Osteocyte (in vitro differentiated cells): ENCODE measurements at places on chromosomes 2 and 18. TPM values are rescaled to one million over a fixed set of nuclear protein-coding genes. Genes with fewer than 3 reads are reported as not detected.

- H3K4me3 ChIP-seq, result no peak overlapping the region
- no peak overlapping the region for H3K27ac ChIP-seq
- peaks cover 16% of the 10 kb centered on the region for H3K4me1 ChIP-seq
- no peak for DNase-seq
- H3K27me3 ChIP-seq, result no peaks in the 10 kb centered on the region
Observed at GRCh38 chr18:55650363-55650870, 62.4 kb upstream of the TCF4 start.

- H3K27me3 ChIP-seq, result peaks cover 2% of the 10 kb centered on the region
- no peaks in the 10 kb centered on the region for H3K36me3 ChIP-seq
- H3K27ac ChIP-seq, result peak overlapping the region; percentile 77
Observed at GRCh38 chr2:104378853-104379374, 475.0 kb upstream of the POU3F3 start.

- DNase-seq, result no peak
- H3K4me3 ChIP-seq, result no peak overlapping the region
- no peaks in the 10 kb centered on the region for H3K4me1 ChIP-seq
- no peaks in the 10 kb centered on the region for H3K36me3 ChIP-seq
- peaks cover 8% of the 10 kb centered on the region for H3K27me3 ChIP-seq
- H3K27ac ChIP-seq, result no peak overlapping the region
Observed at GRCh38 chr2:15866563-15867193, 73.7 kb upstream of the MYCN start.

DNA sequence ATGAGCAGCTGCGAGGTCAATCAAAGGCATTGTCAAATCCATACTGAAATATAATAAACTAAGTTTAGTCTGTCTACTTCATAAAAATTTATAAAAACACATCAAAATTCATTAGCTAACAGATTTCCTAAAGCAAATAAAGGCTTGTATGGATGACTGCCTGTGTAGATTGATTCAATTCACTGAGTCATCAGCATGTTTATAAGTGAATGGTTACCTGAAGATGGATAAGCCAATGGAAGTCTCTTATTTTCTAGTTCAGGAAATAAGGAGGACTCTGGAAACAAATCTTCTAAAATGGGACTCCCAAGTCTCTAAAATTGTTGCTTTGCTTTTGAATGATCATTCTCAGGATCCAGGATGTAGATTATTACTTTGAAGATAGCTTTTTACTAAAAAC is 57.0 kb upstream of the HNRNPA3 start:
- H3K36me3 ChIP-seq, result no peaks in the 10 kb centered on the region
- no peak overlapping the region for H3K4me3 ChIP-seq
- H3K27ac ChIP-seq, result no peak overlapping the region
- H3K4me1 ChIP-seq, result no peaks in the 10 kb centered on the region
- peaks cover 37% of the 10 kb centered on the region for H3K27me3 ChIP-seq

DNA sequence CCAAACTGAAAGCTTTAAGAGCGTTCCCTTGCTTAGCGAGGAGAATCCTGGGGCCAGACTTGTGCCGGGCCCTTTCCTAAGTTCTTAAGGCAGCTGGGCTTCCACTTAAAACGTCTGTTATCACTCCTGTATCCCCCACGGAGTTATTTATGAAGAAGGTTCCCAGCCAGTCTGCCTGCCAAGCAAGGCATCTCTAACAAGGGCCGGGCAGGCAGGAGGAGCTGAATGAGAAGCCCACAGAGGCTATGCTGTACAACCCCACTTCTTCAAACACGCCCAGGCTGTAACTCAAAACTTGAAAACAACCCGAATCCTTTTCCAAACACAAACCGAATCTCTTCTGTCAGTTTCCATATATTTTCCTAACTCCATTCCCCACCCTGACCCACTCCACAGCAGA is 39.0 kb upstream of the ZFP36L2 start:
- peak overlapping the region; percentile 77 for H3K27ac ChIP-seq
- H3K36me3 ChIP-seq, result peaks cover 3% of the 10 kb centered on the region
- peaks cover 71% of the 10 kb centered on the region for H3K4me1 ChIP-seq

GRCh38 chr2:194700726-194701125 is 956.3 kb upstream of the SLC39A10 start:
- peaks cover 5% of the 10 kb centered on the region for H3K27me3 ChIP-seq
- no peaks in the 10 kb centered on the region for H3K36me3 ChIP-seq
- H3K4me1 ChIP-seq, result no peaks in the 10 kb centered on the region
- no peak overlapping the region for H3K27ac ChIP-seq
- H3K4me3 ChIP-seq, result no peak overlapping the region

GRCh38 chr2:28595323-28595722 is 99.5 kb downstream of the PLB1 start:
- no peaks in the 10 kb centered on the region for H3K27me3 ChIP-seq
- DNase-seq, result no peak
- H3K4me3 ChIP-seq, result no peak overlapping the region
- peaks cover 2% of the 10 kb centered on the region for H3K36me3 ChIP-seq

DNA sequence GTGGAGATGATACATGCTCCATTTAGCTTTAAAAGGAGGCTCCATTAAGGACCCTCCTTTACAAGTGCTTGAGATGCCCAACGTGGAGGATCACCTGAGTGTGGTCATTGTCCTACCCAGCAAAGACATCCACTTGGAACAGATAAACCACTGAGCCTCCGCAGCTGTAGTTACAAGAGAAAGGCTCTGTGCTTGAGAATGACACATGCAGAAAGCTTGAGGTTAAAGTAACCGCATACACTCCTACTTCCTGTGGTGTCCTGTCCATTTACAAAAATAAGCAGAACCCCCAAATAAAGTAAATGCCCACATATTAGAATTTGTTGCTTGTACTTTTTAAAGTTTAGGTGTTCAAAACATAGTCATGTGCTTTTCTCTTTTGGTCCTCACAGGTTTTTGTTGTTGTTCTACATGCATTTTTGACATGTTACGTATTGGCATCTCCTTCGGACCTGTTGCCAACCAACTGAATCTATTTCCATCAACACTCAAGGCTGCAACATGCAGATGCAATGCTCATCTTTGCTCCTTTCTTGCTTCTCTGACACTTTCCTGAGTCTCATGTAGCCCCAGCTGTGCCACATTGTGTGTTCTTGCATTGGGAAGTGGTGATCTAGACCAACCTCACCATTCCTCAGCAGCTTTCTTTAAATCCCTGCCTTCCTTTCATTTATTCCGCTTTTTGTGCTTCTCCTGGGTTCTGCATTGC is 56.0 kb downstream of the SERPINB7 start:
- H3K36me3 ChIP-seq, result no peaks in the 10 kb centered on the region
- no peak overlapping the region for H3K4me3 ChIP-seq
- DNase-seq, result no peak
- peaks cover 2% of the 10 kb centered on the region for H3K4me1 ChIP-seq

- no peaks in the 10 kb centered on the region for H3K36me3 ChIP-seq
- H3K27me3 ChIP-seq, result no peaks in the 10 kb centered on the region
- no peak overlapping the region for H3K27ac ChIP-seq
Observed at GRCh38 chr2:240377366-240377765, 58.1 kb upstream of the GPC1 start.

DNA sequence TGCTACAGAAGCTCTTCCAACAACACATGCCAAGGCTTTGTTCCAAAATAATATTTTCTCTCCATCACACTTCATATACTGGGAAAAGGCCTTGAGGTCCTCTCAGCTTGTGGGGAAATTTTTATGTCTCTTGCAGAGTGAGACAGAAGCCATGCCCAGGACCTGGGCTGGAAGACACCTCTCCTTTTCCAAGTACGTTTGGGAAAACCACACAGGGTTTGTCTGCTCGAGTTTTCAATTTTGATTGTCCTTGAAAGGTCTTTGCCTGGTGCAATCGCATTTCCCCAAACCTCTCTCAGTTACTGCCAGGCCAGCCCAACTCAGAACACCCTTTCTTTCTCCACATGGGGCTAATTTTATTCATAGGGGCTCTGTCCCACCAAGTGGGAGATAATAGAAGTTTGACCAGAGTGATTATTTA is 272.2 kb downstream of the OSR1 start:
- H3K4me3 ChIP-seq, result no peak overlapping the region
- H3K27ac ChIP-seq, result no peak overlapping the region
- DNase-seq, result no peak
- peaks cover 1% of the 10 kb centered on the region for H3K27me3 ChIP-seq
- peaks cover under 1% of the 10 kb centered on the region for H3K4me1 ChIP-seq

- H3K27me3 ChIP-seq, result no peaks in the 10 kb centered on the region
- H3K4me1 ChIP-seq, result no peaks in the 10 kb centered on the region
- H3K27ac ChIP-seq, result no peak overlapping the region
- H3K36me3 ChIP-seq, result peaks cover 31% of the 10 kb centered on the region
Observed at GRCh38 chr2:173231465-173231864, 123.2 kb upstream of the CDCA7 start.

- H3K4me3 ChIP-seq, result peak overlapping the region; percentile 29
- peaks cover 89% of the 10 kb centered on the region for H3K27me3 ChIP-seq
- H3K4me1 ChIP-seq, result peaks cover 10% of the 10 kb centered on the region
- no peak overlapping the region for H3K27ac ChIP-seq
- DNase-seq, result no peak
- no peaks in the 10 kb centered on the region for H3K36me3 ChIP-seq
Observed at GRCh38 chr2:73292906-73293533, 328 bp downstream of the EGR4 start.

- no peak overlapping the region for H3K27ac ChIP-seq
- H3K36me3 ChIP-seq, result peaks cover 18% of the 10 kb centered on the region
- no peaks in the 10 kb centered on the region for H3K27me3 ChIP-seq
- DNase-seq, result no peak
- H3K4me3 ChIP-seq, result no peak overlapping the region
Observed at GRCh38 chr2:234991793-234992192, 40.0 kb downstream of the SH3BP4 start.

- no peak overlapping the region for H3K27ac ChIP-seq
- no peak for DNase-seq
- no peaks in the 10 kb centered on the region for H3K4me1 ChIP-seq
- H3K4me3 ChIP-seq, result no peak overlapping the region
Observed at GRCh38 chr2:53130441-53130943, 637.1 kb upstream of the CHAC2 start.

DNA sequence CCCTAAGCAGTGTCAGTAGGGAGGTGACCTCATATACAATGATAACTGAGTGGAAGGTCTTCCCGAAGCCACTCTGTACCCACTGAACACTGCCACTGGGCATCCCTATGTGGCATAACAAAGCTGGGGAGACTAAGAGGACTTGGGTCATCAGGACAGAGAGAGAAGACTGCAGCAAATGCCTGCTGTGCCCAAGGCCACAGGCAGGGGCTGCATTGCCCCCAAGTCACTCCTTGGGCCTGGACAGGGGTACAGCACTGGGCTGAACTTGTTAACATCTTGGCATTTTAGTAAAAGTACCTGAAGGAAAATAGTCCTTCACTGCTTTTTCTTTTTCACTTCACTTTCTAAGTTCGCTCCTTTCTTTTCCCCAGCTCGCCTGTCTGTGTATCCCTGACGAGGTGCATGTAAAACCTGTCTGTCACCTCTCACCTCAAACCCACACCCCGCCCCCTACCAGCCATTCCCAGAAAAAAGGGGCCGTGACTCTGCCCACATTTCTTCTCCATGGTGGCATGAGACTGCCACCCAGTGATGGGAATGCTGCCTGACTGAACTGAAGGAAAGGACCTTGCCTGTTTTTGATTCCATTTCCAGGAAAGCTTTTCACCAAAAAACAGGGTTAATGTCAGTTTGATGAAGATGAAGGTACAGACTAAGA is 62.9 kb downstream of the MTHFD2 start:
- no peak overlapping the region for H3K27ac ChIP-seq
- peaks cover 12% of the 10 kb centered on the region for H3K27me3 ChIP-seq
- H3K4me1 ChIP-seq, result peaks cover 3% of the 10 kb centered on the region
- no peaks in the 10 kb centered on the region for H3K36me3 ChIP-seq
- no peak overlapping the region for H3K4me3 ChIP-seq

DNA sequence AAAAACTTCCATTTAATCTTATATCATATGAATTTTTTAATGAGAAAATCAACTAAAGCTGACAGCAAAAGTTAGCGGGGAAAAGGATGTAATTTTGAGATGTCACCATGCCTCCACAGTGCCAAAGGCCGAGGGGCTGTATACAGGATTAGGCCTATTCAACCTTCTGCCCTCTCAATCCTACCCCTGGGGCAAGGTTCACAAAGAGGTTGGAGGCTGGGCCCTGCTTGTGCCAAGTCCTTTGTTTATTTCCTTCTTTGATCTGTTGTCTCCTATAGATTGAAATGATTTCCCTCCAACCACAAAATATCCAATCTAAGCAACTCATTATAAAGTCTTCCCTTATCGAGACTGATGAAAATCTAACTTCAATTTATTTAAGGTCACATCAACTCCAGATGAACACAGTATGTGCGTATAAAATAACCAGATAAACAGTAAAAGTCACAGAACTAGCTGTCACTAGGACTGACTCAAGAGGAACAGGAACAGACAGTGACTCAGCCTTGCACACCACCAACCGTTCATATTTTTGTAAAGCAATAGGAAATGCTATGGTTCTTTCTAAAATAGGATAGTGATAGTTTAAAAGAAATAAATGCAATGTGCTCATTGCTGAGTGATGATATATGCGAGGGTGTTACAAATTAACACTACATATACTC is 95.8 kb downstream of the SLC25A12 start:
- no peaks in the 10 kb centered on the region for H3K27me3 ChIP-seq
- H3K4me1 ChIP-seq, result peaks cover 34% of the 10 kb centered on the region
- H3K36me3 ChIP-seq, result peaks cover 17% of the 10 kb centered on the region
- H3K4me3 ChIP-seq, result no peak overlapping the region

- H3K4me1 ChIP-seq, result peaks cover 68% of the 10 kb centered on the region
- H3K27me3 ChIP-seq, result no peaks in the 10 kb centered on the region
- no peak overlapping the region for H3K4me3 ChIP-seq
- DNase-seq, result no peak
Observed at GRCh38 chr18:48557640-48558174, 18.9 kb downstream of the CTIF start.

- no peak for DNase-seq
- H3K27ac ChIP-seq, result no peak overlapping the region
- peaks cover 14% of the 10 kb centered on the region for H3K27me3 ChIP-seq
- no peaks in the 10 kb centered on the region for H3K36me3 ChIP-seq
Observed at GRCh38 chr2:129860088-129860487, 119.4 kb upstream of the RAB6C start.

DNA sequence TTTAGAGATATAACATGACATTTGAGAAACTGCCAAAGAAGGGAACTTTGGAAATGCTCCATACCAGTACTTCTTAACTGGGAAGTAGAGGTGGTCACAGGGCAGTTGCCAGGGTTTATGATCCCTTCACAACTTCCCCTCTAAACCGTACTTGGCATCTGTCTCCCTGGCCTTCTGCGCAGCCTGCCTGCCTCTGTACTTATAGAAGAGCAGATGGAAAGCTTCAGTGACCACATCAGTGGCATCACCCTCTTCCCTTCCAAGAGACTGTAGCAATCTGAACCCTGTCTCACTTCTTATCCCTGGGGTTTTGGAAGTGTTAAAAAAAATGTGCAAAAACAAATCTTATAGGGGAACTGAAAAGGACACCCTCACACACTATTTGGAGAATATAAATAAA is 64.1 kb downstream of the EIF2AK3 start:
- no peak overlapping the region for H3K4me3 ChIP-seq
- H3K27me3 ChIP-seq, result no peaks in the 10 kb centered on the region
- H3K27ac ChIP-seq, result no peak overlapping the region
- H3K36me3 ChIP-seq, result peaks cover 37% of the 10 kb centered on the region

Gene STPG4
- 0.37 and 0.56 TPM in 2 replicates for total RNA-seq

Gene CD28
- total RNA-seq, result not detected in 2 replicates

Gene AGFG1
- total RNA-seq, result 51.2 and 55.1 TPM in 2 replicates

Gene SERPINB11
- not detected in 2 replicates for total RNA-seq

Gene PMAIP1
- total RNA-seq, result 23.0 and 24.4 TPM in 2 replicates

Gene AGAP1
- total RNA-seq, result 40.5 and 43.8 TPM in 2 replicates
